ENCODE measurements at places on chromosomes 4 and X.

- DNase-seq = no peak
These were observed 3.4 kb downstream of the CLIC2 start for GRCh38 chrX:155330992-155331391.

- no peak for DNase-seq
These were observed 7.4 kb downstream of the MSL3 start for GRCh38 chrX:11765449-11765848.

GRCh38 chr4:141275834-141276233 lies 55.1 kb downstream of the ZNF330 start:
- peak; percentile 18 for DNase-seq

GRCh38 chrX:74924449-74925224 lies 615 bp downstream of the NEXMIF start:
- DNase-seq = no peak

GRCh38 chrX:68685685-68686084 lies 38.2 kb downstream of the STARD8 start:
- peak; percentile 59 for DNase-seq

DNA sequence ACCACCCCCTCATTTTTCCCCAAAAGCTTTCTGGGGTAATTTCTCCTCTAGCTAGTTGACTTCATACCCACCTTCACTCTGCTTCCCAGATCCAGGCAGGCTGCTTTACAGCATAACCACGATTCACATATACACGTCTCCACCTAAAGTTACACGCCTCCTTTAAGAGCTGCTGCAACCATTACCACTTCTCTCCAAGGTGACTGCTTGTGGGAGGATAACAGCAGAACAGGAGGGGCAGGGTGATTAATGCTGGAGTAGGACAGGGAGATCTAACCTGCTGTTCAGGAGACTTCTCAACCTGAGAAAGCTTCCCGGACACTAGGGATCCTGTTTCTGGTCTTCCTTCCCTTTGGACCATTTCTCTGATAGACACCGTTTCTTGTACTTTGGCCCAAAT lies 77.4 kb downstream of the MGST2 start:
- no peak for DNase-seq
